ENCODE measurements at places on chromosomes 12 and 14.

DNA sequence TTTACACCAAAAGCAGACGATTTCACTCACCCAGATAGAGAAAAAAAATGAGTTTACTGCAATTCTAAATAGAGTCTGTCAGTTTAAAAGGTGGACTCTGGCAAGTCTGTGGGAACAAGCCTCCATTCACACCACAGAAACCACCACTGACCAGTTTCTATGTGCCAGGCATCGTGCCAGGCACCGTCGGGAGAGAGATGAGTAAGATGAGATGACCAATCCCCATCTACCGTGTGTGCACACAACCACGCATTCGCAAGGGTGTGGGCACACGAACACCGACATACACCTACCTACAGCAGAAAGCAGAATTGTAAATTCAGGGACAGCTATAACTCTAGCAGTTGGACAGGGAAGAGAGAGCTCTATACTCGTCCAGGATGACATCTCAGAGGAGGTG lies 58.3 kb downstream of the PRIMA1 start:
- DNase-seq, result no peak

- no peak for DNase-seq
Observed at GRCh38 chr12:114186241-114187002, 219.5 kb downstream of the TBX5 start.

GRCh38 chr14:74324931-74325361 lies 22.2 kb upstream of the ABCD4 start:
- DNase-seq, result peak; percentile 53

DNA sequence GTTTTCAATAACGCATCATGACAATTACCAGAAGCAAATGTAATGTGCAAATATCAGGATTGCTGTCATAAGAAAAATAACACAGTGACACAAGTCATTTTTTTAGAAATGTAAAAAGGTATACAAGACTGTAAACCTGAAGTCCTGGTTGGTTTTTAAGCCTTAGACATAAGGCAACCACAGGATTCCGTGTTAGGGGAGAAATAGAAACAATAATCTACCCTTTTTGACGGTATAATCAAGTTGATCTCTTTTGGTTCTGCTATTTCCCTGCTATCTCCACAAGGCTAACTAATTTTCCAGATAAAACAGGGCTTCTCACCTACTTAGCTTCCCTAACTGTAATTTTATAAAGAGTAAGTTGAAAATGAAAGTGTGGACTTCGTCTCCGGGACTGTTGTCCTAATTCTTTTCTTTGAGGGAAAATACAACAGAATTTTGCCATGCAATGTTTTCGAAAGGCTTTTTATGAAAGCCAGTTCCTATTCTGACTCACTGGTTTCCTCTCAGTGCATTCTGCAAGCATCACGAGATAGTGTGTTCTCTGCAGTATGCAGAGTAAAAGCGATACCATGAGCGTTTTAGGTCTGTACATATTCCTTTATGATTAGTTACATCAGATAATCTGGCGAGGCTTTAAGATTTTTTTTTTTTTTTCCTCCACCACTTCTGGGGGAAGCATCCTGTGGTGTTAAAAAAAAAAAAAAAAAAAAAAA lies 10.6 kb downstream of the MYO1H start:
- peak; percentile 55 for DNase-seq

DNA sequence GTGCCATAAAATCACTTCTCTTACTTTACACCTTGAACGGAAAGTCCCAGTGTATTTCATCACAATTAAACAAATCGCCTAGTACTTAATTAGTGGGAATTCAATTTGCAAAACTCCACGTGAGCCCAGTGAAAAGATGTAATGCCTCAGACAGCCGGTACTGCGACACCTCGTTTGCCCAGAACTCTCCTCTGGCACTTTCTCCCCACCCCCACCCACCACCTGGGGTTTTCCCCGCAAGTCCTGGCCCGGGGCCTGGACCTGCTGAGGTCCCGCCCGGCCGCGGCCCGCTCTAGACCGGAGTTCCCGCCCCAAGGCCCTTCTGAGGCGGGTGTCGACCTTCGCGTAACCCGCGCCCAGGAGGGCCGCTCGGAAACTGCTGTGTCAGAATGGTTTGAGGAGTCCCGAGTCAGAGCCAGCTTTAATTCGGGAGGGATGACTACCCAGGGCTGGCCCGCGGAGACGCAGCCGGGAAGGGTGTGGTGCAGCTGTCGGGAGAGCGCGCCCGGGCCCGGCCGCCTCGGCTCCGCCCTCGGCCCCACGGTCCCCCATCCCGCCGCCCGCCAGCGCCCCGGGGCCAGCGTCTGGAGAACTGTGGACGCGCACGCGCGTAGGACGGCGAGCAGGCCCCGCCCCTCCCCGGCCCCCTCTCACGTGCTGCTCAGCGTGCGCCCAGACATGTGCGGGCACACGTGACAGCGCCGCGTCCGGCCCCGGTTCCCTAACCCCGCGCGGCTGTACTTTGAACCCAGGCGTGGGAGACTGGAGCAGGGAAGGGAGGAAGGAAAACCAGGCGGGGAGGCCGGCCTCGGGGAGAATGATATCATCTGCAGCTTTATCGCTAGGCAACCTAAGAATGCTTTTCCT lies 10.8 kb downstream of the BHLHE41 start:
- peak; percentile 95 for DNase-seq

GRCh38 chr12:111864913-111865312 lies 22.9 kb downstream of the MAPKAPK5 start:
- DNase-seq, result no peak

- DNase-seq, result no peak
Observed at GRCh38 chr12:94427501-94428381, 31.9 kb downstream of the CEP83 start.

- DNase-seq, result peak; percentile 37
Observed at GRCh38 chr14:43479596-43480195, 1027.4 kb downstream of the FSCB start.

- DNase-seq, result peak; percentile 71
Observed at GRCh38 chr14:105527826-105528585, 1.6 kb downstream of the TMEM121 start.

DNA sequence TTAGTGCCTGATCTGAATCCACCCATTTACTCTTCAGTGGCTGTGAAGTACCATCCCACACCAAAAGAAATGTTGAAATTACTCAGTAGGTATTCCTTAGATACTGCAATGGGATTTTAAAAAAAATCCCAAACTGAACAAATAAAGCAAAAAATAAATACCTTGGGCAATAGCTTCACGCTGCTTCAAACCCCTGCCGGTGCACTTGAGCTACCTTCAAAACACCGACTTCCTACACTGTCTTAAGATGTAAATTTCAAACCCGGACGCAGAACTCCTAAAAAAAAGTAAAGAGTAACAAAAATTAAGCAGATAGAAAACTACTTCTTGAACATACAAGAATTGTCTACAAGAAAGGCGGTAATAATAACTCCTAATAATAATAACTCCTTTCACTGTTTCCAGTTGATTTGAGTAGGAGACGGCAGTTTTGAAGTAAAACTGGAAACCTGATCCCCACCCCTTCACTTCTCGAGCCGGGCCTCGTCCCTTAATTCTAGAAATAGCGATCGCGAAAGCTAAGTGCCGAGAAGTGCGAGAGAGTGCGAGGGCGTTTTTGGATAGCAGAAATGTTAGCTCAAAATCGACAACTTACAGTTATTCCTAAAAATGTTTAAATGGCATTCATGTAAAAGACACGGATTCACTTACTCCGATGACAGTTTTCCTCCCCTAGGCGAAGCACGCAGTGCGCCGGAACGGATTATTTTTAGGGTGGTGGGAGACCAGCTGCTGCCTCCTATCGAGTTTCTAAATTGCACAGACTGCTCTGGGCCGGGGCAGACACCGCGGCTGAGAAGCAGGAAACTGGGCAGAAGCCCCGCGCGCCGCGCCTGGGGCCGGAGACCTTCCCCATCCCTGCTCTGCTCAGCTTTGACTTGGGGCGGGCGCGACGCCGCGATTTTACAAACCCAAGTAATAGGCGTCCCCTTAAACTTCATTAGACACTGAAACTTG lies at the start of gene ABCC9:
Gene ABCC9 (minus strand): TSS at position 878 of the 957 bp plus-strand sequence. CDS start 4,752 bp downstream, outside the sequence.
- DNase-seq, result no peak

GRCh38 chr14:75927564-75928087 lies 54.2 kb downstream of the TGFB3 start:
- no peak for DNase-seq

DNA sequence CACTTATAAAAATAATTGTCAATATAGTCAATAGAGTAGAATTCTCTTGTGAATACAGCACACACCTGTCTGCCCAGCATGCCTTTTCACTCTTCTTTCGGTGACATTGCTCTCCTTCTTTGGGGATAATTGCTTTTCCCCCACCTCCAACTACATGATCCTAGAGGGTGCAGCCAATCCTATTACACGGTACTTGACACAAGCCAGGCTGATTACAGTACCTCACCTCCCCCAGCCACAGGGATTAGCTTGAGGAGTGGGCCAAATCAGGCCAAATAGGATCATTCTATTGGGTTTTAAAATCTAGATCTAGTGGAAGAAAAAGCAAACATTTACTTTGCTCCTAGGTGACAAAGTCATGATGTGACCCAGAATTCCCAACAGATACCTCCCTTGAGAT lies 16.8 kb upstream of the NFYB start:
- DNase-seq, result no peak

DNA sequence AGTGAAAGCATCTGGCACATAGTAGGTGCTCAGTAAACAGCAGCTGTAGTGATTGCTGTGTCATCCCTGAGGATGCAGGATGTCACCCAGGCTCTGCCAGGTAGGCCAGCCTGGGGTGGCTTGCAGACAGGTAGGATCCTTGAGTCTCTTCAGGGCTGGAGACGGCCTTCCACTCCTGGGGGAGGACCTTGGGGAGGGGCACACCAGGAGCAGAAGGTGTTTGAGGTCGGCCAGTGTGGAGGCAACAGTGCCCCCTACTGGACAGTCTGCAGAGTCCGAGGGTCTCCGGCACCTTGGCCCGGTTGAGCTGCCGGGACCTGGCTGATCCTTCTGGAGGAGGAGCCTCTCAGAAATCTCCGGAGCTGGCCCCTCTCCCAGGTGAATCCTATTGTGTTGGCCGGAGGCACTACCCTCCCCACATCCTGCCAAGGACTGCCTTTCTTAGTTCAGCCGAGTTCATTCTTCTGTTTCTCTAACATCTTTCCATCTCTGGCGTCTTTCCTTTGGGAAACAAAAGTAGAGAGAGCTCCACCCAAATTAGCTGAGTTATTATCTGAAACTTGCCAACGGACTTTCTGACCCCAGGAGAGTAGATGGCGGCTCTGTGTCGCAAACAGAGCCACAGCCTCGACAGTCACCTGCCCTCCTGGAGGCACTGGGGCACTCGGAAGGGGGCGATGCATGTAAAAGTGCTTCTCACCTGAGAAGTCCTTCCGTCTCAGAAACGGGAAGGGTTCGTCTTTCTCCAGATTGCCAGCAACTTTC lies 41.8 kb upstream of the CLMN start:
- DNase-seq, result peak; percentile 13

DNA sequence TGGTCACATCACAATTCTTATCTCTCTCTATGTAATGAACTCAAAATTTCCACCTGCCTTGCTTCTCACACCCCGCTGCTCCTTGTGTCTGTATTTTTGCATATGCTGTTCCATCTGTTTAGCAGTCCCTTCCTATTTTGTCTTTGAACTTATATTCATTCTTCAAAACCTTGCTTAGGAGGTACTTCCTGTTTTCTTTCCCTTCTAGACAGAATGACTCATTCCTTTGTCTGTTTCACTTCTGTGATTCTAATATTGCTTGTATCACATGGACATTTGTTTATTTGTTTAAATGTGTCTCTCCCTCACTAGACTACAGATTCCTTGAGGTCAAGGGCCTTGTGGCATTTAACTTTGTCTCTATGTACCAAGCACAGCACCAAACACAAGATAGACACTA lies 424.2 kb downstream of the ETNK1 start:
- DNase-seq, result peak; percentile 74

DNA sequence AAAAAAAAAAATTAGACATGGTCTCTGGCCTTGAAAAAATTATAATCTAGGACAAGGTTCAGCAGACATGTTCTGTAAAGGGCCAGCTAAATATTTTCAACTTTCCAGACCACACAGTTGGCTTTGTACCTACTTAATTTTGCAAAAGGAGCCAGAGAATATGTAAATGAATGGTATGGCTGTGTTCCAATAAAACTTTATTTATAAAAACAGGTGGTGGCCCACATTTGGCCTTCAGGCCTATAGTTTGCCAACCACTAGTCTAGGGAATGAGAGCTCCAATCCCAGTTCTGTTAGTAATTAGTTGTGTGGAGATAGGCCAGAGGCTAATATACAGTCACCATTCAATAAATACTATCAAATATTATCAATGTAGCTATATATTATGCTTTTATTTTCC lies 29.3 kb upstream of the PWP1 start:
- no peak for DNase-seq

GRCh38 chr12:116317986-116318575 lies 40.6 kb upstream of the MED13L start:
- no peak for DNase-seq

DNA sequence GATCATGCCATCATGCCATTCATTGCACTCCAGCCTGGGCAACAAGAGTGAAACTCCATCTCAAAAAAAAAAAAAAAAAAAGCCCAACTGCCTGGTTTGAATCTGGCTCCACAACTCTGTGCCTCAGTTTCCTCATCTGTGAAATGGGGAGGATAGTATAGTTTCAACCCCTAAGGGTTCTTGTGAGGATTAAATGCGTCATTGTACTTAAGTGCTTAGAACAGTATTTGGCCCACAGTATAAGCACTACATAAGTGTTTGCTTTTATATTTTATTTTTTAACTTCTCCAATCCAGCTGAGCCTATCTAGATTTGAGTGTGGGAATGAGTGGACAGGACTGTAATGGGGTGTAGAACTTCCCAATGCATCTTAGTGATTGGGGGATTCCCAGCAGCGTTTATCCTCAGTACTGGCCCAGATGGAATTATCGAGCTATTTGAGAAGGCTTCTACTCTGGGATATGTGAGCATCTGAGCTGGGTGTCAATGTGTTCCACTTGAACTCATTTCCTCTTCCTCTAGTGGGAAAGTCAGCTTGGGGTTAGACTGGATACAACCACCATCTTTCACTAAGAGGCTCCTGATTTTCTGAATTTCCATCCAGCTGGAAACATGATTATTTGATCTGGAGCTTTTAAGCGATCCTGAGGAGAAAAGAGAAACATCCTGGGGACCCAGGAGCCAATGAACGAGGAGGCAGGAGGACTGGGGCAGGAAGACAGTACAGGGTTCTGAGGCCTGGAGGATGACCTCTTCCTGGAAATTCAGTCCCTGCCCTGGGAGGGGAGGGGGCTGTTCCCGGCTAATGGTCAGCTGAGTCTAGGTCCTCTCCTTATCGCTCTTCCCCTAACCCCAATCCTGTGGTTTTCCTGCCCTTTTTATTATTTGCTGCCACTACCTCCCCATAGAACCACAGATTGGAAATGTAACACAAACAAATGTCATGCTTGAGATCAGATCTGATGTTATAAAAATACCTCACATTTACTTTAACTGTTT lies 9.3 kb upstream of the ESPL1 start:
- peak; percentile 57 for DNase-seq

- no peak for DNase-seq
Observed at GRCh38 chr14:79165471-79166090, 995.4 kb downstream of the NRXN3 start.

DNA sequence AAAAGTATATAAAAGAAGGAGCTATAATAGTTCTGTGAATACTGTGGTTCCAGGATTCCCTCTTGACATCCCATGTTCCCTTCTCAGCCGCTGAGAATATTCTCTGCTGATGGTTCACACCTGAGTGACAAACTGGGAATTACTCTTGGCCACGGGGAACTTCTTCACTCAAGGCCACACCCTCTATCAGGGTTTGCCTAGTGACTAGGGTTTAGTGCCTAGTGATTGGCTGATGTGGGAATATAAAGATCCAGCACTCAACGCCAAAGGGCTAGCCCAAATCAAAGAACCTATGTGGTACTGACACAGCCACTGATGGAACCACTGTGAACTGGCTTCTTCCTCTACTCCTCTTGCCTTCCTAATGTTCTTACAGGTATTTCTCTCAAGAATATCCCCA lies 248.4 kb downstream of the ASCL1 start:
- peak; percentile 3 for DNase-seq

GRCh38 chr12:46963191-46963590 lies 116.2 kb upstream of the PCED1B start:
- no peak for DNase-seq
